ENCODE measurements at places on chromosomes 6 and 20. TPM values are rescaled to one million over a fixed set of nuclear protein-coding genes. Genes with fewer than 3 reads are reported as not detected.

The WFDC6 gene
- total RNA-seq = not detected

The HS3ST5 gene
- total RNA-seq = not detected

The CTCFL gene
- total RNA-seq = not detected

The IL20RA gene
- not detected for total RNA-seq

The SLC4A11 gene
- total RNA-seq = 7.8 TPM

The FGD2 gene
- not detected for total RNA-seq

The RAB32 gene
- 46.2 TPM for total RNA-seq

The BHLHE23 gene
- total RNA-seq = not detected

The HTR1E gene
- total RNA-seq = not detected

The GJA1 gene
- total RNA-seq = 50.3 TPM

The RSPH4A gene
- 0.39 TPM for total RNA-seq

Measured in A549 treated with RU486 at 1 μM for 4 hours (cell line).